ENCODE measurements at places on chromosomes 6 and 20.

DNA sequence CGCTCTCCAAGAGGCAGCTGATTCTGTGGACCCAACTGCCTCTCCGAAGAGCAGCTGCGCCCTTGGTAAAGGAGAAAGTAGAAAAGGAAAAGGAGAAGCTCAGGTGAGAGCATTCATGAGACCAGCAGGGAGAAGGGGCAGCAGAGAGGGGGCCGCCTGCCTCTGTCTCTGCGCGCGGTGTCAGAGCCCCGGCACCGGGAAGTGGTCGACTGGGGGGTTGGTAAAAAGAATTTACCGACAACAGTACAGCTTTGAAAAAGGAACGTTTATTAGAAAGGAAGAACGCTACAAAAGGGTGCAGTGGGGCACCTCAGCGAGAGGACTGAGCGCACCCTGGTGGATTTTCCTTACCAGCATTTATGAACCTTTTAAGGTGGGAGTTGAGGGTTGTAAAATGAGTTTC is 61.9 kb downstream of the GPR6 start:
- DNase-seq, result peak; percentile 59

GRCh38 chr6:81892891-81893290 is 140.4 kb upstream of the TENT5A start:
- peak; percentile 87 for DNase-seq

DNA sequence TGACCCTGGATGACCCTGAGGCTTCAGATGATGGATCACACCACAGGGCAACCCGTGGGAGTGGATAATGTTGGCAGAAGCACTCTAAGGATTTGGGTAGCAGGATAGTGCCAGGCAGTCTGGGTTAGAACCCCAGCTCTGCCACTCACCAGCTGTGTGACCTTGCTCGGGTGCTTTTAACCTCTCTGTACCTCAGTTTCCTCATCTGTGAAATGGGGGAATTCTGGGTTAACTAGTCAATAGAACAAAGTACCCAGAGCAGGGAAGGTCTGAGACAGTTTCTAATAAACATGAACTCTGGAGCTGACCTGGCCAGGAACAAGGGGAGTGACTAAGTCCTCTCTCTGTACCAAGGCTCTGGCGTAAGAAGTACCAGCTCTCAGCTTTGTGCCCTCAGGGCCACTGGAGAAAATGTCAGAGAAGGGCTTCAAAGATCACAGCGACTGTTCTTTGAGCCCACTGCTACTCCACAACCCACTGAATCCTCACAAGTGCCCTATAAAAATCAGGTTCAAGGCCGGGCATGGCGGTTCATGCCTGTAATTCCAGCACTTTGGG is 14.7 kb upstream of the NOL4L start:
- no peak for DNase-seq

GRCh38 chr6:135183002-135183531 is 2.0 kb downstream of the MYB start:
- peak; percentile 35 for DNase-seq

DNA sequence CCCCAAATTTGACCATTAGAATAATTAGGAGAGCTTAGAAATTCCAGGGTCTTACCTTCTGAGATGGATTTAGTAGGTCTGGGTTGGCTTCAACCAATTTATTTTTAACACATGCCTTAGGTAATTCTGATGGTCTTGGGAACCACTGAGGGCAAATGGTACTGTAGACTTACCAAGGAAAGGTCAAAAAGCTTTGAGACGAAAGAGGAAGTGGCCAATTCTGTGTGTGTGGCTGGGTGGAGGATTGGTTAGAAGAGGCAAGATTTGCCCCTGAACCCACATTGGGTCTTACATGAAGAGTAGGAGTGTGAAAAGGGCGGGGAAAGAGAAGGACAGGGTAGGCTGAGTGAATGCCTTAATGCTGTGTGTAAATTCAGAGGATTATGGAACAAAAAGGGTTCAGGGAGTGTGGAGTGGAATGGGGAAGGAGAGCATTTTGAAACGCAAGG is 2.7 kb downstream of the ITCH start:
- peak; percentile 31 for DNase-seq

DNA sequence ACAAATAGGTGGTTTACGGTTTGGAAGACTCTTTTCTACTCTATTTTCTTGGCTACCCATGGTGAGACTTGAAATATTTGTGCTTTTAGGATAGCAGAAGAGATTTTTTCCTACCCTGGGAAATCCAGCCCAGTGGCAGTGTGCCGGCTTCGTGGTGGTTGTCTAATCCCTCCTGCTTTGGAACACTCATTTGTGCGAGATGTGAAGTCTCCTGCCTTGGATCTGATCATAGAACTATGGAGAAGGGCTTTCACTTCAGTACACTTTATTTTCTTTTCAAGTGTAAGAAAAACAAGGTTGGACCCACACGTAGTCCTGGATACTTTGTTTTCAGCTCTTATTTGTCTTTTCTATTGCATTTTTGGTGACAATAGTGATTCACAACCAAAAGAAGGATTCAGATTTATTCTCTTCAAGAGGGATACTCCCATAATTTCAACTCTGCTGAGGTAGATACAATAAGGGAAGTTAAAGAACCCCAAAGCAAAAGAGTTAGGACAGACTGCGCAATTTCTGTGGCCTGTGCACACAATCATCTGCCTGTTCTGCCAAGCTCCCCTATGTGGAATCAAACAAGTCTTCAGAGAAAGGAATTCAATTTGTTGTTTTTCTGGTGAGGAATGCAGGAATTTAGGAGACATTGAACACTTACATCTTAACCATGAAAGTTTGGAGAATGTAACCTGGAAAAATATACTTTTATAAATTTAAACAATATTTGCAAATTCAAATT is 413.2 kb downstream of the GJA1 start:
- no peak for DNase-seq

GRCh38 chr6:162854228-162854627 is 126.5 kb downstream of the PACRG start:
- DNase-seq, result no peak

- no peak for DNase-seq
Observed at GRCh38 chr6:138673346-138674014, 100.1 kb upstream of the CCDC28A start.

- no peak for DNase-seq
Observed at GRCh38 chr6:77205936-77206335, 257.4 kb downstream of the HTR1B start.

- DNase-seq, result no peak
Observed at GRCh38 chr20:48339190-48339985, 488.4 kb downstream of the PREX1 start.

DNA sequence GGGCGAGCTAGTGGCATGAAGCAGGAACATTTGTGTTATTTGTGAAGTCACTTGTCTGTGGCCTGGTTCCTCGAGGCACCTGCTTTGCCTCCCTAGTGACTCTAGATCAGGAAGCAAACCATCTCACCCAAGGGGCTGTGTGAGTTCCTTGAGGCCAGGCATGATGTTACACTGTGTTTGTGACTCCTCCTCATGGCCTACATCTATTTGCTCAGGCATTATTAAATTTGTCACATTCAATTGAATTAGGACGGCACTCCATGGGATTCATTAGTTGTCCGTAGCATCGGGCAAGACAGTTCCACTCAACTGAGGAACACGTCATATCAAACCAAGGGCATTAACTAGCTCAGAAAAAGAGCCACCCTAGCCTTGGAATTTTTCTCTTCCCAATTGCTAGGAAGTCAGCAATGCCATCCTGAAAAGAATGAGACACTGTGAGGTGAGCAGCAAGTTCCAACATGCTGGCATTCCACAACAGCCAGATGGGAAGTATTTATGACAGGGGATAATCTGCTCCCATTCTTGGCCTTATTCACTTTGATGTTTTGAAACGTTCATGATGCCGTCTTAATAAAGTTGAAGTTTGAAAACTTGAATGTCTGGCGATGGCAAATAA is 17.2 kb downstream of the TMEM200A start:
- no peak for DNase-seq

DNA sequence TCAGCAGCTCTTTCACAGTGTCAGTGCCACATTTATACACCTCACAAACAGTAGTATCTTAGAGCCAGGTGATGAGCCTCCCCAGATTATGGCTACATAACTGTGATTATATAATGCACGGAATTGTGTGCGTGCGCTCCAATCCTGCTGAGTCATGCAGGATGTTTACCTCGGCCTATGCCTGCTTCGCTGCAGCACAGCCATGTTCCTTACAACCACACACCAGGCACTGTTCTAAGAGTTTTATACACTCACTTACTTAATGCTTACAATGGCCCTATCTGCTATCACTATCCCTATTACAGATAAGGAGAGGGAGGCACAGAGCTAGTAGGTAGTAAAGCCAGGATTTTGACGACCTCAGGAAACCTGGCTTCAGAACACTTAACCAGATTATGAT is 7.3 kb downstream of the ZKSCAN3 start:
- DNase-seq, result peak; percentile 57

DNA sequence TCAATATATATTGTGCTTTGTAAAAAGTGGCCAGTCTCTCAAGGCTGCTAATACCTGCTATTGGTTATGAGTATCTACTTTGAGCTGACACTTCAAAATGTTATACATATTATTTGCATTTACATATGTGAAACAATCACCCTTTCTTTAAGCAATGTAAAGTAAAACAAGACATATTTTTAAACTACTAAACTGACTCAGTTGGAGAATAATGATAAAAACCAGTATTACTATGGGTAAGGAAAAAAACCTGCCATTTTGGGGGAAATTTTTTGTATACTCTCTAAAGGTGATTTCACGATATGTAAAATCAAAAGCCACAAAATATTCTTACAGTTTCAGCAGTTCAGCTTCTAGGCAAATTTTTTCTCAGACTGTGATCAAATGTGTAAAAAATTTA is 232.3 kb downstream of the PRL start:
- no peak for DNase-seq

All from mesendoderm (in vitro differentiated cells).